WTC11 (cell line): ENCODE measurements at places on chromosomes 13 and 19.

- no peak for DNase-seq
Observed at GRCh38 chr13:24868874-24869273, 104.9 kb downstream of the RNF17 start.

- DNase-seq, result no peak
Observed at GRCh38 chr19:19409631-19410030, 4.2 kb downstream of the GATAD2A start.

- no peak for DNase-seq
Observed at GRCh38 chr13:26062853-26063444, 11.1 kb upstream of the SHISA2 start.

GRCh38 chr13:49386664-49387063 lies 57.2 kb downstream of the CAB39L start:
- peak; percentile 13 for DNase-seq

GRCh38 chr13:73767747-73768315 lies 366.4 kb downstream of the KLF12 start:
- DNase-seq, result peak; percentile 29
